ENCODE measurements at places on chromosomes 2 and 18.

GRCh38 chr2:228762565-228762964, 508.5 kb downstream of the PID1 start:
- no peak for DNase-seq

GRCh38 chr18:31278609-31279071, 39.3 kb upstream of the DSG1 start:
- no peak for DNase-seq

GRCh38 chr18:78006006-78006773, 756.5 kb downstream of the GALR1 start:
- no peak for DNase-seq

DNA sequence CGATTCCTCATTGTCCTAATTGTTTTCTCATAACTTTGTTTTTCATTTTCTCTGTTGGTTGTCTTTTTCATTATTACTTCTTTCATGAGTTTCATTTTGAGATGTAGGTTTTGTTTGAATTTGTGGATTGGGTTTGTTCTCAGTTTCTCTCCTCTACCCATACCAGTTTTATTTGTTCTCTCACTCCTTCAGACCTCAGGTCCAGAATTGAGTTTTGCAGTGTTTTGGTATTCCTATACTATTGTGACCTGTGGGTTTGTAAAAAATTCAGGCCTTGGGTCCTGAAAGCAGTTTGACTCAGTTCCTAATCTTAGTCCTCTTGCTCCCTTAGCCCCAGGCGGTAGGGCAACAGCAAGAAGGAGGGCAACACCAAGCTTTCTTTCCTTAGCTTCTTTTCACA, 28.3 kb upstream of the UBE2E3 start:
- no peak for DNase-seq

DNA sequence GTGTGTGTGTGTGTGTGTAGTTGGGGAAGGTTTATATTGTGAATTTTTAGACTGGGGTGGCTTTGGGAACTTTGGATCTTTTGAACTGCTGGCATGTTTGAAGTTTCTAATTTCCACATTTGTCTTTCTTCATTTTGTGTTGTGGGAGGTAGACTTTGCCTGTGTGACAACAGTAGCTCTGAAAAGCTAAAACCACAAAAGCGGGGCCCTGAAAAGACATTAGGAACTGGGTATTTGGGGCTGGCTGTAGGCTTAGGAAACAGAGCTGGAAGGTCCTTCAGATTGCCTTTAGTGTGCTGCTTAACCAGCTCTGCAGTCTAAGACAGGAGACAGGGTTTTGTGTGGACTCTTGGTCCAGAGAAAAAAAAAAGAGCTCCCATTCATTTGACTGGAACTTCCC, 27.2 kb upstream of the DOCK10 start:
- no peak for DNase-seq

DNA sequence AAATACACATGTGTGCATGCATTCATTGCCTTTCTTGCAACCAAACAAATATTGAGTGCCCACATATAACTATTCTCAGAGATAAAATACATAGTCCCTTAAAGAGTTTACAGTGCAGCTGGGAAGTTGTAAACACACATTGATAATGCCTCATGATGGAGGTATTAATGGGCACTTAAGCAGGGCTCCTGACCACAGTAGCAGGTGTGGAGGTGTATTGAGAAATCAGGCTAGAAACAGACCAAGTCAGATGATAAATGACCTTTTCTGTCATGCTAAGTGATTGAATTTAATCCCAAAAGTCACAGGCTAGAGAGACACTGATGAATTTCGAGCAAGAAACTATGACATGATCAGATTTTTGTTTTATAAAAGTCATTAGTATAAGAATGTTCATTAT, 157.7 kb downstream of the ZNF385B start:
- DNase-seq = no peak

DNA sequence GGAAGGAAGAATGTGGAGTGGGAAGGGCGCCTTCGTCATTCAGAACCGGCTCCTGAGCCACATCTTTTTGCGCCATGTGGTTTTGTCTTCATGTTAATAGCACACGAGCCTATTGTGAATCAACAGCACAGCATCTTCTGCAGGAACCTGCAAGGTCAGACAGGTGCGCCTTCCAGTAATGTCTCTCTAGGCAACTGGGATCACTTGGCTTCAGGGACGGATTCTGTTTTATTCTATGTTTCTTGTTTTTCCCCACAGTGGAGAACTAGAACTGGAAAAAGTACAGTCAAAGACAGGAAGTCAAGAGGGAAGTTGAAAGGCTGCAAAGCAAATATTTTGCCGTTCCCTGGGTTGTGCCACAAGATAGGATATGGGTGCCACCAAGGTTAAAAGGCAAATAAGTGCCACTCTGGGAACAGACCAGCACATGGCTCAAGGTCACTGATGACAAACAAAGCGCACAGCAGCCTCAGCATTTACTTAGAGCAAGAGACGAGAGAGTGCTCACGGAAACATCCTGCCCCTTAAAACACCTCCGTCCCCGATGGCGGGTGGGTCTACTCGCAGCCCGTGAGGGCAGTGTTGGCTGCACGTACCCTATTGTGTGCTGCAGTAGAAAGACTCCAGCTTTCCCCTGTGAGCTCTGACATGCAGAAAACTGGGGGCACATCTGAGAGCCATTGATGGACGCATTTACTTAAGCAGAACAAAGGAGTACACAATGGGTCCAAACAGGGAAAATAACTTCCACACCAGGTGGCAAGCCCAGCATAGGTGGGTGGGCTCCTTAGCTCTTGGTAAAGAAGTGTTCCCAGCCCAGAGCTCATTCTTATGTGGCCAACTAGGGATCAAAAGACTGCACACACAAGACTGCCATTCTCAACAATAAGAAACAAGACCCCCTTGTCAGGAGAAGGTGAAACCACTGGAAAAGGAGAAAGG, 107.2 kb upstream of the PARD3B start:
- DNase-seq = peak; percentile 34

DNA sequence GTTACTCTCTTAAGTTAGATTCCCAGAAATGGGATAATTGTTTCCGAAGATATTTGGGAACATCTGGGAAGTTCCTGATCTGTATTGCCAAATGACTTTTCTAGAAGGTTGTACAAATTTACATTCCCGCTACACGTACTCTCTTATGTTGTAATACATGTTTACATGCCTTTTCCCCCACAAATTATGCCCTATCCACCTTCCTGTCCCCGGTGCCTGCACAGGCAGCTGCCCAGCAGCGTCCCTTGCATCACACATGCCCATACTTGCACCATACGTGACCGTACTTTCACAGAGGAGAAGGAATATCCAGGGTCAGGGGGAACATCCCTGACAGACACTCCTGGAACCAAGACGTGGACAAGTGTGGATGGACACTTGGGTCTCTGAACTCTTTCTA, 24.2 kb upstream of the KLF11 start:
- DNase-seq = peak; percentile 41

DNA sequence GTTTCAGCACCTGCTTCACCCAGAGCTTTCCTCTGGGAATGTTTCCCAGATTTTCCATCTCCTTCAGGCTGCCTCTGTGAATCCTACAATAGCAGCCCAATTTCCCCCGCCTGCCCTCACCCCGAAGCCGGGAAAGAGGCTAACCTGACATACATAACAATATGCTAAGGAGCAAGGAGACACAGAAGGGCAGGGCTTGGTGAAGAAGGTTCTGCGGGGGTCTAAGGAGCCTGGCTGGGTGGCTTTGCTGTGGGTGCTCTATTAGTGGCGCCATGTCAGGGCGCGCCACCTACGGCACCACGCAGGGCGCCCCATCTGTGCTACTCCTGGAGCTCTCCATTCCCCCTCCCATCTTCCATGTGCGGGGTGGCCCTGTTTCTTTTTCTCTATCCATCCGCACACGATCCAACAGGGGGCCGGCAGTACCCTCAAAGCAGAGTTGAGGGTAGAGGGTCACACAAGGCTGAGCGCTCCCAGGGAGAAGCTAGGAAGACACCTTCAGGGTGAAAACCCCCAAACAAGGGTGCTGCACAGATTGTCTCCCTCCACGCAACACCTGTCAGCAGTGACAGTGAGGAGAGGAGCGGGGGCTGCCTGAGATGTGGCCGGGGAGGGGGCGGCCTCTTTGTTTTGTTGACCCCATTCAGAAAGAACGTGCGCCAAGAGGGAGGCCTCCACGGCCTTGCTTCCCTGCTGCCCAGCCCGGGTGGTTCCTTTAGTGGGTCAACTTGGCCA, 101.4 kb downstream of the PDCL3 start:
- DNase-seq = no peak

DNA sequence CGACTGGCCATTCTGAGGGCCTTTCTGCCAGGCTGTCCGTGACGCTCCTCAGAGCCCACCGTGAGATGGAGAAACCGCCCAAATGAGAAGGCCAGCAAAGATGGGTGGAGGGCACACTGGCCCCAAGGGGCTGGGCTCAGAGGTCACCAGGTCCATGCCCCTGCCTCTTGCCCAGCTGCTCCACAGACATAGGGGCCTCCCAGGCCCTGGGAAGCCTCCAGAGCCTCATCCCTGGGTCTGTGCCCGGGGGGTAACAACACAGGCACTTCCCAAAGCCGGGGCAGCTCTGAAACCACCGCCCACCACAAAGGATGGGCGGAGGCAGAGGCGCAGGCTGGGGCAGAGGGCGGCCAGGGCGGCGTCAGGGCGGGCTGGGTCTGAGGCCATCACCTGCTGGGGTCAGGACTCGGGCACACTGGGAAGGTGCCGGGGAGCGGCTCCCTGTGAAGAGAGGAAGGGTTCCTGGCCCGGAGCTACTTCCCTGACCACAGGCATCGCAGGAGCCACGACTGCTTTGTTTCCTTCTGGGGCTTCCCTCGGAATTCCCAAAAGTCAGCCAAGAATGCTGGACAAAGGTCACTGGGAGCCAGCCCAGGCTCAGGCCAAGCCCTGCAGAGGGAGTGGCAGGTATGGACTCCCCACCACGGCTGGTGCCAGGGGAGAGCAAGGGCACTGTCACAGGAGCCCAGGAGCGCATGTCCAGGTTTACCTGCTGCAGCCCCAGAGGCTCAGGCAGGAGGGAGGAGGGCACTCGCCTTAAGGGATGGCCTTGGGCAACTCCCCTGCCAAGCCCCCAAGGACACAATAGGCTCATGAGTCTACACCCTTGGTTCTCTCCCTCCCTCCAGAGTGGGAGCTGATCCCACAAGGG, 9.4 kb downstream of the CYP26B1 start:
- no peak for DNase-seq

GRCh38 chr2:121960251-121960650, 204.8 kb downstream of the TSN start:
- no peak for DNase-seq

- DNase-seq = no peak
Measured at GRCh38 chr2:158573739-158574138, 117.0 kb downstream of the PKP4 start.

DNA sequence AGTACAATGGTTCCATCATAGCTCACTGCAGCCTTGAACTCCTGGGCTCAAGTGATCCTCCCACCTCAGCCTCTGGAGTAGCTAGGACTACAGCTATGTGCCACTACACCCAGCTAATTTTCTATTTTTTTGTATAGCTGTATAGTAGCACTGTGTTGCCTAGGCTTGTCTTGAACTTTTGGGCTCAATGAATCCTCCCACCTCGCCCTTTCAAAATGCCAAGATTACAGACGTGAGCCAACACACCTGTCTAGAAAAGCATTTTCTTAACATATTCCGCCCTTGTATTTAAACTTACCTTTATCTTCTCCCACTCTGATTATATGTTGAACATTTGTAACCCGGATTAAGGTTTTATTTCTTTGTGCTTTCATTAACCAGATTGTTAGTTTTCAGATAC, 750.7 kb upstream of the GCFC2 start:
- no peak for DNase-seq

GRCh38 chr2:11109002-11109401, 46.3 kb upstream of the SLC66A3 start:
- no peak for DNase-seq

- DNase-seq = no peak
Measured at GRCh38 chr2:191724015-191724414, 46.1 kb downstream of the NABP1 start.

- DNase-seq = peak; percentile 33
Measured at GRCh38 chr2:21043744-21044532, at the start of gene APOB. Gene APOB, minus strand, starts transcription at chr2:21044073. Its CDS starts 128 bp downstream, at chr2:21043945.

DNA sequence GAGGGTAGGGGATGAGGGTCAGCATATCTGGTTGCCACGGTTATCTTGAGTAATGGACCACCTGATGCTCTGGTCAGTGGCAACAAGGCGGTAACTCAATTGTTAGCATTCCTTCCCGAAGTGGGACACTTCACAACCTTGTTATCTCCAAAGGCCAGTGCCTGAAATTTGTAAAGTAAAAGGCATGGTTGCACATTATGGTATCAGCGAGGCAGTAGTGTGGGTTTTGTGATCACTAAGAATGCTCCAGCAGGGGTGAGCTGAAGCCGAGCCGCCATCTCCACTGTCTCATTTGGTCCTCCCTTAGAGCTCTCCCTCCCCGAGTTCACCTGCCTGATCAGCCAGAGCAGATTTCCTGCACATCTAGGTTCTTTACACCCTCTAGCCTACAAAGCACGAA, 50.5 kb upstream of the LGALSL start:
- DNase-seq = no peak

GRCh38 chr2:19643117-19643518, 258.7 kb downstream of the TTC32 start:
- DNase-seq = no peak

DNA sequence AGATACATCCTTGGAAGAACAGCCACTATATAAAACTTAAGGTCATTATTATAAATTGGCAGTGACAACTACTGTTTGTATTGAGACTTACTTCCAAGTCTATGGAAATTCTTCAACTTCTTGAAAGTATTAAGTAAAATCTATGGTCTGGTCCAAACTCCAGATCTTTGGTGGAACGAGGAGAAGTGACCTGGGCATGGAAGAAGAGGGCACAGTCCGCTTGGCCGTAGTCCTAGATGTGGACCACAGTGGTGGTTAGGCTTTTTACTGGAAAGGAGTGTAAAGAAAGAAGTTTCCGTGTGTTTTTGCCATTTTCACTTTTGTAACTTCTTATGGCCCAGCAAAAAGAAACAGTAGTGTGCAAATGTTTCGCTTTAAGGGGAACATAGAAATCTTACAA, 9.8 kb downstream of the RAB12 start:
- no peak for DNase-seq

DNA sequence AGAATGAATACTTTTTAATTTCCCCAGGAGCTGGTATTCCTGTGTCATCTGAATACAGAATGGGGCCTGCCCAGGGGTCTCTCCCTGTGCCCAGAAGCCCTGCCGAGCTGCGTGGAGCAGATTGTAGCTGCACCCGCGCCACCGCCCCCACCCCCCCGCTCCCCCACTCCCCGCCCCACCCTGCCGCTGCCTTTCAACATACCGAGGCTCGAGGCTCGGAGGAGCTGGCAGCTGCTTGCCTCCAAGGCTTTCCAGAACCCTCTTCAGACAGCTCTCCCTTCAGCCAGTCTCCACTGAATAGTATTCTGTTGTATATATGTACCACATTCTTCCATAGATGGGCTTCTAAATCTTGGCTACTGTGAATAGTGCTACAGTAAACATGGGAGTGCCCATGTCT, 150.7 kb downstream of the TSN start:
- no peak for DNase-seq

DNA sequence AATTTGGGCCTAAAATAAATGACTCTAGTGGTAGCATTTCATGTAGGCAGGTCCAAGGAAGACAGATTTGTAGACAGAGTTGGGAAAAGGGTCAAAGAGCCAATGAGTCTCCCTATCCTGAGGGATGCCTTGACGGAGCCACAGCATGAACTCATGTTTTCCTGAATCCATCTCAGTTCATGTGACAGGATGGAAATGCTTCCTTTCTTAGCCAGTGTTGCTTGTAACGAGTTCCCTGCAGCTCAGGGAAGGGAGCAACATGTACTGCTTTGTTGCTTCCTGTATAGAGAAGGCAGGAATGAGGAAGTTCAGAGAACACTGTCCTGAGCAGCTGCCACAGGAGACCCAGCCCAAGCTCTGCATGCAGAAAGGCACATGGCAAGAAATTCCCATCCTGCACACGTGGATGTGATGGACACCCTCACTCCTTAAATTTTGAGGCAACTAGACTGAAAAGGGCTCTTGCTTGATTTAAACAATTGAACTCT, 27.9 kb downstream of the TMEM17 start:
- no peak for DNase-seq

Data from pancreas (tissue), 10 donors.